ENCODE measurements at places on chromosomes 1 and 21.

- no peak for DNase-seq
Measured at GRCh38 chr1:4599951-4600481, 54.4 kb upstream of the AJAP1 start.

DNA sequence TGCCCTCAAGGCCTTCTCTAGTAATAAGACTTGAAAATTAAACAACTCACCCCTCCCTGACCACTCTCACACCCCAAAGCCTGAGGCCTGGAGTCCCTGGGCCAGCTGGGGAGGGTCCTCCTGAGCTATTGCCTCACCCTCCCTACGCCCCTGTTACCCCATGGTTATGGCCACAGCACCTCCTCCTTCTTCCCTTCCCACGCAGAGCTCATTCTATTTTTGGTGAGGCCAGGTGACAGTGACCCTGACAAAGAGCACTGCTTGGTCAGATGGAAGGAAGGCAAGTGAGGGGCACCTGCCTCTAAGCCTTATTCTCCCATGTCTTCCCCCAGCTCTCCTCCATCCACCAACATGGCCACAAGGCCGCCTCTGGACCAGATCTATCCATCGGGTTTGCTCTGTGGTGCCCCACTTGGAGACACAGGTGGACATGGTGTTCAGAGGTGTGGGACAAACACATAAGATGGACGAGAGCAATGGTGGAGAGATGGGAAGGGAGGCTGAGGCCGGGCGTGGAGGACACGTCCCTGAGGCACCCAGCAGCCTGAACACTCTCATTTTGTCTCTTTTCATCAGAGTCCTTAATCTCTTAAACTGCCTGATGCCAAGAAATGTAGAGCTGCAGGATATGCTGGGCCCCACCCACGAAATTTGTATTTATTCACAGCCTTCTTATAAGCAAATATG lies 42.6 kb downstream of the FCRL5 start:
- DNase-seq, result no peak

DNA sequence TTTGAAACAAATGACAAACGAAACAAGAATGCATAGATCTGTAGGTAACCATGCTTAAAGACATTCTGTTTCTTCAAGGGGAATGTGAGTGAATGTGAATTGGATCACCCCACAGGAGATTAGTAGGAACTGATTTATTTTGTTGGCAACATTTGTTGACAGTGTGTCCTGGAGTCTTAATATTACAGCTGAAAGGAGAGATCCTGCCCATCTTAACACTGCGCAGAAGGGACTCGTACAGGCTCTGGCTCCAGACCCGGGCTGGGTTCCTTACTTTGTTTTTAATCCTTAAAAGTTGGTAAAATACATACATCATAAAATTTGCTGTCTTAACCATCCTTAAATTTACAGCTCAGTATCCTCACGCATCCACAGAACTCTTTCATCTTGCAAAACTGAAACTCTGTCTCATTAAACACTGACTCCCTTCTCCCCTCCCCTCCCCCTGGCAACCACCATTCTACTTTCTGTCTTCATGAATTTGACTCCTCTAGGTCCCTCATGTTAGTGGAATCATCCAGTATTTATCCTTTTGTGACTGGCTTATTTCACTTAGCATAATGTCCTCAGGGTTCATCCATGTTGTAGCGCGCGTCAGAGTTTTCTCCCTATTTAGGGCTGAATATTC lies 74.1 kb downstream of the GALNT2 start:
- no peak for DNase-seq

DNA sequence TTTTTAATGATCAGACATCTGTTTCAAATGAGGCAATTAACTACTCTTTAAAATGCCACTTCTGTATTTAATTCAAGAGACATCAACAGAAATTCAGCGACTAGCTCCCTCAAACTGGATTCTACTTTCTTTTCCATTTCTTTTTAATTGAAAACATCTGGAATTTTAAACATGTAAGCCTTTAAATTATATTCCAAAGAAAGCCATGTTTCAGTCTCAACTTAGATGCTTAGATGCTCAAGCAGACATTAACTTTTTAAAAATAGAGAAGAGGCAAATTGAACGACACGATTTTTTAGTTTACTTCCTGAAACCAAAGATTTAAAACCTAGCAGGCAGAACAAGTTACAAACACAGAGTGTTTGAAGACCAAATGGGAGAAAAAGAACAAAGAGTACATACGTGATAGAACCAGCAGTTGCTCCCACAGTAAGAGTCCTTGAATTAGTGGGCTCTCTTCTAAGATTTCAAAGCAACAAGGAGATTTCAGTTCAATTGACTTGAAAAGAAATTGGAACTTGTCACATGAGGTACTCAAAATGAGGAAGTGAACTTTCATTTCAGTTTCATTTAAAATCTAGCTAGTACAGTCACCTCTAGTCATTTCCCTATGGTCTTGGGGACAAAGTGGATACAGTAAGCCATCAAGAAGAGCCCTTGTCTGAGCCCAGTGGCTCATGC lies at the start of gene CTSS:
Gene CTSS (minus strand): TSS at position 483 of the 681 bp plus-strand sequence. CDS start 1,015 bp downstream, outside the sequence.
- peak; percentile 97 for DNase-seq

GRCh38 chr1:13828454-13829151 lies 128.6 kb downstream of the PRDM2 start:
- DNase-seq, result no peak

GRCh38 chr1:21624571-21625389 lies 44.4 kb downstream of the RAP1GAP start:
- no peak for DNase-seq

GRCh38 chr1:30043731-30044408 lies 679.5 kb downstream of the MATN1 start:
- DNase-seq, result no peak

Data from inflammatory macrophage (primary cell).